Stimulated activated CD4-positive, alpha-beta T cell treated with anti-CD3 and anti-CD28 coated beads, TNF-alpha, amount 100 ng/mL, for 24 hours (primary cell): ENCODE measurements at places on chromosomes 6 and 20.

DNA sequence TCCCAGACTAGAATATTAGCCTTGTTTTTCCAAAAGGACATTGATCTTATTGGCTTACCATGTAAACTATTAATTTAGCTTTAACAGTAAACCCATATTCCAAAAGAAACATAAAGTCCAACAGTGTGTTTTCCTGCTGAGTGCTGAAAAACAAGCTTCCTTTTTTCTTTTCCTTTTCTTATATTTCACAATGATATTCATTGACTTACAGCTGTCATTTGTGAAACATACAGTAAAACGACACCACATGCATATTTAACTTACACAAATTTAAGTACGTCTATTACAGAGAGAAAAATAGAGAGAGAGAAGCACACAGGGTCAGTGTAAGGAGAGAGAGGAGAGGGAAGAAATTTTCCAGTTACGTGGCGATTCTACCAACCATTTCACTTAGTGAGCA is 543.9 kb upstream of the JARID2 start:
- no peak for DNase-seq

- no peak for DNase-seq
Measured at GRCh38 chr20:44221368-44221954, 10.9 kb upstream of the OSER1 start.

DNA sequence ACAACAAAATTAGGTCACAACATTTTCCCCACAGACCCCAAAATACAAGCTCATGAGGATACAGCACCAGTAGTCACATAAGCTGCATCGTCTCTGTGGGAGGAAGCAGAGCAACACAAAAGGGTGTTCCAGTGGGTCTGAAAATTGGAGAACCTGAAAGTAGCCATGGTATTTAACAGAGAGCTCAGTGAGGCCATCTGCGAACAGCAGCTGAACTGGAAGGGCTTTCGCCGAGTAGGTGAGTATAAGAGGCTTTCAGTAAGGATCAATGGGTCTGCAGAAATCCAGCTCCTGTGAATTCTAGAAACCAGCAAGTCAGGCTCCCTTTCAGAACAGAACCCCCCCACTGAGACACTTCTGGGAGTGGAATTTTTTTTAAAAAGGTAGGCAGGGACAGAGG is 120.0 kb upstream of the RREB1 start:
- DNase-seq = no peak

DNA sequence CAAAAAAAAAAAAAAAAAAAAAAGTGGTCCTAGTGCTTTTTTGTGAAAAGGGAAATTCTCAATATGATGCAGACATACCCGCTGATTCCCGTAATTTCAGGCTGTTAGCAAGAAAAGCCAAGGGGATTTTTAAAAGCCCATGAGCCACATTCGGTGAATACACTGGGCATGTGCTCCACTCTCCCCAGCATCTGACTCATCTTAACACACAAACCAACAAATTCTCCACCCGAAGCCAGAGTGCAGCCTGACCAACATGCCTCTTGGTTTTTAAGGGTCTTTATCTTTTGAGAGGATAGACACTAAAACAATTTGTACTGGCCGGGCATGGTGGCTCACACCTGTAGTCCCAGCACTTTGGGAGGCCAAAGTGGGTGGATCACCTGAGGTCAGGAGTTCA is 45.5 kb upstream of the CD83 start:
- no peak for DNase-seq
